Fibroblast of villous mesenchyme (primary cell): ENCODE measurements at places on chromosomes 12 and 14. TPM values are rescaled to one million over a fixed set of nuclear protein-coding genes. Genes with fewer than 3 reads are reported as not detected.
A peak's percentile ranks its signal among the peaks of the same experiment; 100 is the strongest.

Gene ADAMTS20
- under 0.01 TPM in 2 replicates for total RNA-seq

Gene RPS6KA5
- 0.86 and 0.97 TPM in 2 replicates for total RNA-seq

Gene CFAP251
- total RNA-seq = 6.8 and 8.2 TPM in 2 replicates

Gene EIF2S3B
- 3.5 and 9.5 TPM in 2 replicates for total RNA-seq

Gene ALX1
- 0.64 and 1.3 TPM in 2 replicates for total RNA-seq

Gene SUDS3
- 34.1 and 53.5 TPM in 2 replicates for total RNA-seq

Gene IQSEC3
- total RNA-seq = under 0.01 TPM in 2 replicates

Gene AKAP6
- 3.9 and 7.1 TPM in 2 replicates for total RNA-seq

Gene PTCSC3
- not detected in 2 replicates for total RNA-seq

- peak; percentile 75 for DNase-seq
These were observed 747 bp downstream of the IRF2BPL start for GRCh38 chr14:77027538-77028383.

- DNase-seq = no peak
These were observed 315.7 kb downstream of the NPAS3 start for GRCh38 chr14:33254342-33254741.

GRCh38 chr12:40032433-40033241 is 73.2 kb downstream of the SLC2A13 start:
- DNase-seq = no peak

GRCh38 chr12:47949441-47950341 is 13.7 kb upstream of the TMEM106C start:
- DNase-seq = peak; percentile 84

- peak; percentile 2 for DNase-seq
These were observed 228.5 kb upstream of the G2E3 start for GRCh38 chr14:30330445-30330844.

- peak; percentile 31 for DNase-seq
These were observed 24.3 kb downstream of the CMA1 start for GRCh38 chr14:24483604-24484252.

- peak; percentile 76 for DNase-seq
These were observed 100.0 kb downstream of the ARF6 start for GRCh38 chr14:49992901-49993339.

DNA sequence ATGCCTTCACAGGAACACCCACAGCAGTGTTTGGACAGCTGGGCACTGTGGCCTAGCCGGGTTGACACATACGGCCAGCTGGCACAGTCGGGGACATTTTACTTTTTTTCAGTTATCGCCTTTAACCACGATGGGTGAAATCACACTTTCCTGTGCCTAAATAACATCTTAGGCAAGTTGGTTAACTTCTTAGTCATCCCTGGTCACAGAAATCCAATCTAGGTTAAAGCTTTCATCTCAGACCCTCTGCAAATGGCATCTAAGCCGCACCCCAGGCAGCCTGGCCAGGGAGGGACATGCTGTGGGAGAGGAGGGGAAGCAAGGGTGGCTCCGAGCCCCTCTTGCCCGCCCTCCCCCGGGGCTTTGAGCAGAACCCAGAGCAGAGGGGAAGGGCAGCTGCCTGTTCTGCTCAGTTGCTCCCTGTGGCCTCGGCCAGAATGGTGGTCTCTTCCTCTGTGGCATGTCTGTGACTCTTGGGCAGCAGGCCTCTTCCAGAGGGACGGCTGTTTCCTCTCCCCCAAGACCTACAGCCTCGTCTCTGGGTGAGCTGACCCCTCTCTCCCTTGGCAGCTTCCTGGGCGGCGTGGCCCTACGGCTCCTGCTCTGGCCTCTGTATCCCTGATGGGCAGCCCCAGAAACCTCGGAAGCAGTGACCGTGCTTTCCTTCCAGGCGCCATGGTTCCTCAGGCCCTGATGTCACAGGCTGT is 85.4 kb upstream of the DYNC1H1 start:
- DNase-seq = no peak
